ENCODE measurements at places on chromosomes 5 and 9.

DNA sequence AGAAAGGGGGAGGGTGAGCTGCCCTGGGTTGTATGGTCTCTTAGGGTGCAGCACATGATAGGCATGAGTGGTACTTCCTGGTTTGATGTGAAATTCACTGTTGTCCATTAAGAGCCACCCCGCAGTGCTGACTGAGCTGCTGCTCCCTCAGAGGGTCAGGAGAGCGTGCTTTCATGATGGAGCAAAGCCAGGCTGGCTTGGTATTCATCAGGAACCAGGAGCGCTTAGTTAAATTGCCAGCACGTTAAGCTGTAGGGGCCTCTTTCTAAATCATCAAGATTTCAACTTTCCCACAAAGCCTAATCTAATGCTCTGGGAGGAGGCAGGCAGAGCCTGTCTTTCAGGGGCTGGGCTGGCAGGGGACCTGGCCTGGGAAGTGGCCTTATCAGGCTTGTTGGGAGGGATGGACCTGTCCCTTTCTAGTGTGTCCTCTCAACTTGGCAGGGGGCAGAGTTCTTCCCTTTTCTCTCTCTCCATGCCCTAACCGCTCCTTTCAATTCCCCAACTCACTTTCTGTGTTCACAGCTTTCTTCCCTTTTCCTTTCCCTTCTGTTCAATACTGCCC is 7.9 kb downstream of the CYSTM1 start:
- DNase-seq: no peak

DNA sequence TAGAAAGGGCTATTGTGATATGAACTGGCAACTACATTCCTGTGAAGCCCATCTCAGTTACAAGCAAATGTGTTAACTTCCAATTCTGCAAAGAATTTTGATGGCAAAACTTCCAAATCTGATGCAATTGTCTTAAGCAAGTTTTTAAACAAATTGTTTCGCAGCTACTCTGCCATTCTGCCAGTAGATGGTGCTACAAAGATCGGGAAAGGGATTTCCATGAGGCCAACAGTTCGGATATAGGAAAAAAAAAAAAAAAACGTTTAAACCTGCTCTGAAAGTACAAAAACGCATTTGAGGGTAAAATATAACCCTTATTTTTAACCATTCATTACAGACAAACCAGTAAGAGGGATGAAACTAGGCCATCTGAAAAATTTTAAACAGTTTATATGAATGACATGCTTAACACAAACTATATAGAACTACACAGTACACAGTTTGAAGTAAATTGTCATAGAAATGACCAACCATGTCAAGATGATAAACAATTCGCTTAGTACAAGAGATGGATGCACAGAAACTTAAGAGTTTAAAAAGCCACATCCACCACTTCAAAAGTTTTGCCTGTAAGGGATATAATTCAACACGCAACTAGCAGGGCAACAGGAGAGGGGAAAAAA is 2.2 kb downstream of the HNRNPA0 start:
- no peak for DNase-seq

DNA sequence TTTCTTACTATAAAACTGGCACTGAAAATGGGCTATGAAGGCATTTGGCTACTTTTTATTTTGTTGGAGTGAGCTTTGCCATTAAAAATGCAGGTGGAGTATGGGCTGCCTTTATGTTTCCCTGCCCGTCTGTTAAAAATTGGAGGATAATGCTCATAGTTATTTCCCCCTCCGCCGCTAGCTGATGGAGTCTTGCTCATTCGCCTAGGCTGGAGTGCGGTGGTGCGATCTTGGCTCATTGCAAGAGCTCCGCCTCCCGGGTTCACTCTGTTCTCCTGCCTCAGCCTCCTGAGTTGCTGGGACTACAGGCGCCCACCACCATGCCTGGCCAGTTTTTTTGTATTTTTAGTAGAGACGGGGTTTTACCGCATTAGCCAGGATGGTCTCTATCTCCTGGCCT is 8.6 kb downstream of the G3BP1 start:
- no peak for DNase-seq

DNA sequence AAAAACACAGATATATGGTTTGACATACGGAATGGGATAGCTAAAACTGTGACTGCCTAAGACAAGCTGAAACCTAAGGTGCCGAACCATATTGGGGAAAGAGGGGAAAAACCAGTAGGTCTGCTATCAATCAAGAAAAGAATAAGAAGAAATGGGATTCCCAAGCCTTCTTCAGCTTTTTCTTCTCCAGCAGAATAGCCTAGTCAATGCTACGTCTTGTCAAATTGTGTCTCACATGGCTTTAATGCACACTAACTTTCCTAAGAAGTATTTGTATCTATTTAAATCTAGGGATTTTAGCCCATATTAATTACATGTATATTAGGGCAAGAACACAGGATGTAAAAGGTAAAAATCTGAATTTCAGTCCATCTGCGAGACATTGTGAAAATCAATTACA is 797 bp upstream of the FBXO38 start:
- no peak for DNase-seq

DNA sequence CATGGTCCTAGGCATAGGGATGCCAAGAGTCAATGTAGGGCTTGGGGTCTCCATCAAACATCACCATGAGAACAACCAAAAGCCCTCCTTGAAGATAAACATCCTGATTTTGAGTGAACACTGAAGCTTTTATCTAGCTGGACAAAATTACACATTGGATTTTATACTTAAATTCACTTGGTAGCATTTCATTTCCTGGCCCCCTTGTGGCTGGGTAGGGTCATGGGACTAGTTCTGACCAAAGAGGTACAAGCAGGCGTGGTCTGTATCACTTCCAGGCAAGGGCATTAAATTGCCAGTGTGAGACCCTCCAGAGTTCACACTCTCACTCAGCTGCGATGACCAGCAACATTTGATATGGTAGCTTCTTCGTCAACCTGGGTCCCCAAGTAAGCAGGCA is 320.3 kb downstream of the ACTL7B start:
- DNase-seq: no peak

GRCh38 chr9:15191378-15191777 is 115.6 kb downstream of the TTC39B start:
- no peak for DNase-seq

GRCh38 chr9:72474676-72475075 is 46.7 kb upstream of the TMC1 start:
- no peak for DNase-seq

GRCh38 chr5:626850-627249 is 14.7 kb downstream of the CEP72 start:
- DNase-seq: no peak

DNA sequence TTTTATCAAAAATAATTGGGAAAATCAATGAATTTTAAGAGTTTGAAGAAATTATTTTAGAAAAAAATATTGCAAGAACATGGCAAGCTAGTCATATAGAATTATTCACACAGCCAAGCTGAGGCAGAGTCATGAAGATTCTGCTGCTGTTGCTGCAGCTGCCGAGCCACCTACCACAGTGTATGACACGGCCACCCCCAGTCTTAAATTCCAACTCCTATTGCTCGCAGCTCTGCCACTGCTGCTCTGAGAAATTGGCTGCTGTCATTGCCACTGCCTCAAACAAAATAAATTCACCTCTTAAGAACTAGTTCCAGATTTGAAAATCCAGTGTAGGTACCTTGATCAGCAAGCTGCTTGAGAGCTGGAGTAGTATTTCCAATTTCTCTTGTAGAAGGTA is 1318.8 kb upstream of the ACO1 start:
- DNase-seq: no peak

DNA sequence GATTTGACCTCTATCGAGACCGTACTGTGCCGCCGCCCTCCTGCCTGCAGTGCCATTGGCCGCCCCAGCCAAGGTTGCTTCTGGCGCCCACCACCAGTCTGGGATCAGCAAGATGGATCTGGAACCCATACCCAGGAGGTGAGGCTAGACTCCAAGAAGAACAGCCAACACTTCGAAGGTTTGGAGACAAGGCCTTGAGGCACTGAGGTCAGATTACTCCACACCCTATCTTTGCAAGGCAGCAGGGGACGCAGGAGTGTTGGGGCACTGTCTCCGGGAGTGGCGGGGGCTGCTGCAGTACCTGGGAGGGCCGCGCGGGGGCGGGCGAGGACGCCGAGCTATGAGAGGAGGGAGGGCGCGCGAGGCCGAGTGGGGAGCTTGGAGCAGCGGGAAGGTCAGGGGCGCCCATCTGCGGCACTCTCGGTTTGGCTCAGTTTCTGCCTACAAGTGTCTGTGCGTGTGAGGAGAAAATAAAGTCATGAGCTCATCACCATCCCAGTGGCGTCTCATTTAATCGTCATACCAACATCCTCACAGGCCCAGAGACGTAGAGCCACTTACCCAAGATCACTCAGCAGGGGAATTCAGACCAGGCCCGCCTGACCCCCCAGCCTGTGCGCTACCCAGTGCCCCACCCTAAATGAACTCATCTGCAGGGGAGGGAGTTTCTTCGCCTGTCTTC is 20.5 kb upstream of the PSD2 start:
- peak; percentile 79 for DNase-seq

GRCh38 chr5:25570067-25570583 is 925.3 kb upstream of the CDH10 start:
- DNase-seq: no peak

- no peak for DNase-seq
These were observed 35.4 kb upstream of the ADAM19 start for GRCh38 chr5:157610990-157611389.

- no peak for DNase-seq
These were observed 73.0 kb downstream of the ZNF366 start for GRCh38 chr5:72434056-72434780.

DNA sequence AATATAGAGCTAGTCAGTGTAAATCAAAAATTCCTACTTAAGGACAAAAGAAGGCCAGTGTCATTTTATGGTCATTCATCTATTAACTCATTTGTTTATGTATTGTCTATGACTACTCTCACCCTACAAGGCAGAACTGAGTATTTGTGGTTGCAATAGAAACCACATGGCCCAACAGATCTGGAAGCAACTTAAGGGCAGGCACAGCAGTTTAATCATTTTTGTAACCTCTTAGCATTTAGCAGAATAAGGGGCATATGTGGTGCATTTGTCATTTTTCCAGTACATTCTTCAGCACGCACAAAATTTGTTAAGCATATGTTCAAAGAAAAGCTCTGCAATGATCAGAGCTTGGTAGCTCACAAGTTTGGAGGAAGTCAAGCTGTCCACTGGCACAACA is 1.1 kb downstream of the FKBP15 start:
- no peak for DNase-seq

DNA sequence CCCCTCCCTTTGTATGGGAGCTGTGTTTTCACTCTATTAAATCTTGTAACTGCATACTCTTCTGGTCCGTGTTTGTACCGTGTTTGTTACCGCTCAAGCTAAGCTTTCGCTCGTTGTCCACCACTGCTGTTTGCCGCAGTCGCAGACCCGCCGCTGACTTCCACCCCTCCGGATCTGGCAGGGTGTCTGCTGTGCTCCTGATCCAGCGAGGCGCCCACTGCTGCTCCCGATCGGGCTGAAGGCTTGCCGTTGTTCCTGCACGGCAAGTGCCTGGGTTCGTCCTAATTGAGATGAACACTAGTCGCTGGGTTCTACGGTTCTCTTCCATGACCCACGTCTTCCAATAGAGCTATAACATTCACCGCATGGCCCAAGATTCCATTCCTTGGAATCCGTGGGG is 6.6 kb upstream of the GNE start:
- DNase-seq: no peak

DNA sequence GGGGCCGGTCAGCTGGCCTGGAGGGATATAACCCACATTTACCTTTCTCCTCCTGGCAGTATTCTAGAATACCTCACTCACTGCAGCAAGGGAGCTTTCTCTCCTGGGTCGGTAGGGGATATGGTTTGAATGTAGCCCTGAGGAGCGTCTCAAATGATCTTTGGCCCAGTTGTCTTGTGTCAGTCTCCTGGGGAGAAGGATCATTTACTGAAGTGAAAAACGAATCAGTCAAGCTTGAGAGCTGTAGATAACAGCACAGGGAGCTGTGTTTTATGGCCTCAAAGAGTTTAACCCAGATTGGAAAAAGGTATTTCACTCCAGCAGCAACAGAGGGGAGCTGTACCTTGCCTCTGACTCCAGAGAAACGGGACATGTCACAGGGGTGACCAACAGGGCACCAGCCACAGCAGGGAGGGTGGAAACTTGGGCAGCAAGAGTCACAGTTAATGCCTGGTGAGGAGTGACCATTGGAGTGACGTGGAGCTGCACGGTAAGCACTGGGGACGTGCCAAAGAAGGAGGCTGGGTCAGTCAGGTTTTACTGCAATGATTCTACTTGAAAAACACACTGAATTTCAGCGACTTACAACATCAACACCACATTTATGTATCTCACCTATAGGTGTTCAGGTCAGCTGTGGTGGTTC is 29.8 kb upstream of the ZFR start:
- no peak for DNase-seq

DNA sequence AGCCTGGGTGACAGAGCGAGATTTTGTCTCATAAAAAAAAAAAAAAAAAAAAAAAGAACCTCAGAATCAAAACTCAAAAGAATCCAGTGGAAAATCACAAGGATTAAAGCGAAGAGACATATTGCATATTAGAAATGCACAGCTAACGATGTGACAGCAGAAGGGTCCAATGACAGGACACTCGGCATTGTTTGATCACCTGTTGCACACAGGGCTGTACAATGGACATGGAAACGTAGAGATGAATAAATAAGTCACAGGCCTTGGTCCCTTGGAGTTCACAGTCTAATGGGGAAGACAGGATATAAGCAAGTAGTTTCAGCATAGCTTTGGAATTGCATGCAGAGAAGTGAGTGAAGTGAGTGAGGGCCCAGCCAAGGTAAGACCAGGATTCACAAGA is 25.9 kb upstream of the PIK3R1 start:
- no peak for DNase-seq

GRCh38 chr5:158670201-158670600 is 429.5 kb downstream of the EBF1 start:
- DNase-seq: no peak

GRCh38 chr9:129172816-129173215 is 5.2 kb downstream of the IER5L start:
- DNase-seq: no peak

DNA sequence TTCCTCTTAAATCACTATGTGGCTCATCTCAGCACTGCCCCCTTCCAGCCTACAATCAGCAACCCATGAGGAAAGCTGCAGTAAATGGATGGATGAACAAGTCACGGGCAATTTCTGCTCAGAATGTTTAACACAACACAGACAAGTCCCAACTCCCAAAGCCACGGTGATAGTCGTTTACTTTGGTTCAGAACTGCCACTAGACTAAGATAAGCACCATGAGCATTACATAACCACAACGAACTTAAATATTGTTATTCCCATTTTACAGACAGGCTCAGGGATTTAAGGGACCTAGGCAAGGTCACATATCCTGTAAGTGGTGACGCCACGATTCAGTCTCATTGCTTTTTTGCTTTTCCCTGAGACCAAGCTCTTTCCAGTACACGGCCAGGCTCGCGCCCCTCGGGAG is 2.0 kb upstream of the SMIM27 start:
- DNase-seq: no peak

DNA sequence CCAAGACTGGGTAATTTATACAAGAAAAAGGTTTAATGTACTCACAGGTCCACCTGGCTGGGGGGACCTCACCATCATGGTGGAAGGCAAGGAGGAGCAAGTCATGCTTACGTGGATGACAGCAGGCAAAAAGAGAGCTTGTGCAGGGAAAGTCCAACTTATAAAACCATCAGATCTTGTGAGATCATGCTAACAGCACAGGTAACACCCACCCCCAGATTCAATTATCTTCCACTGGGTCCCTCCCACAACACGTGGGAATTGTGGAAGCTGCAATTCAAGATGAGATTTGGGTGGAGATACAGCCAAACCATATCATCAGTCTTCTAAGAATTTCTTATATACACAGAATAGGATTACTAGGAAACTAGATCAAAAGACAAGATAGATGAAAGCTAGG is 555.6 kb downstream of the PRR16 start:
- DNase-seq: no peak

Measured in activated gamma-delta T cell treated with Interleukin-2 at 50 U/mL for 16 hours (primary cell).